Cardiac muscle cell (in vitro differentiated cells and primary cell): ENCODE measurements at places on chromosomes 2 and 18. TPM values are rescaled to one million over a fixed set of nuclear protein-coding genes. Genes with fewer than 3 reads are reported as not detected.

DNA sequence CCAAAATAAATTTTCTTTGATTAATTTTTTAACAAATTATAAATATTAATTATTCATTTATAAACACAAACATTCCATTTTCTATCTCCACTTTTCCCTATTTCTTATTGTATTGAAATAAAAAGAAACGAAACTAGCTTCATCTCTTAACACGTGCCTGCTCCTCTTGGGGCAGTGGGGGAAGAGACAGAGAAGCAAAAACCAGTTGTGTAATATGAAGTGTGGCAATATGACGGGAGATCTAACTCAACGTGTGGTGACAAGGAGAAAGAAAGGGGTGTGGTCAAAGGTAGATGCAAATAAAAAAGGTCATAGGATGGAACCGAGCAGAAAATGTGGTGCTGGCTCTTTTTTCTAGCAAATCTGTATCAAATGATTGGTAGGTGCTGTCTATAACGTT is 106.9 kb upstream of the SLC8A1 start:
- no peak overlapping the region for H3K4me3 ChIP-seq
- H3K27ac ChIP-seq = no peak overlapping the region
- no peaks in the 10 kb centered on the region for H3K27me3 ChIP-seq
- H3K4me1 ChIP-seq = peaks cover 8% of the 10 kb centered on the region
- no peak for DNase-seq
- H3K36me3 ChIP-seq = no peaks in the 10 kb centered on the region

DNA sequence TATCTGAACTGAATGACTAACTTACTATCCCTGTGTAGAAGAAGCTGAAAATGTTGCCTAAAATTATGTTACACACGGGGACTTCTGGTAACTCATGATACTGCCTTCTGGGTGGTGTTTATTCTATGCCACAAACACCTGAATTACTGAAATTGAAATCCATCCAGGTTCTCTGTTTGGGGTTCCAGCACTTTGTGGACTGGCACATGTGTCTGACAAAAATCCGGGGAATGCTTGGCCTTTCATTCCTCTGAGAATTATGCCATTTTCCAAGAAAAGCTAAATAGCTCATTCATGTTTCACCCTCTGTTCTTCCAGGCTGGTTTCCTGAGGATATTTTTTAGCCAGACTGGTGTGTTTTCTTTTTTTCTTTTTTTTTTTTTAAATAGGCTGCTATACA is 59.5 kb upstream of the POU3F3 start:
- no peak overlapping the region for H3K27ac ChIP-seq
- no peak for DNase-seq
- H3K4me1 ChIP-seq = no peaks in the 10 kb centered on the region
- H3K4me3 ChIP-seq = no peak overlapping the region
- no peaks in the 10 kb centered on the region for H3K27me3 ChIP-seq

- H3K4me3 ChIP-seq = no peak overlapping the region
- no peaks in the 10 kb centered on the region for H3K27me3 ChIP-seq
- peaks cover 12% of the 10 kb centered on the region for H3K4me1 ChIP-seq
- DNase-seq = no peak
- no peak overlapping the region for H3K27ac ChIP-seq
These were observed 122.5 kb downstream of the PRPF40A start for GRCh38 chr2:152594792-152595191.

- no peak for DNase-seq
- H3K4me1 ChIP-seq = no peaks in the 10 kb centered on the region
- no peak overlapping the region for H3K4me3 ChIP-seq
These were observed 90.3 kb upstream of the B3GNT7 start for GRCh38 chr2:231305221-231305620.

DNA sequence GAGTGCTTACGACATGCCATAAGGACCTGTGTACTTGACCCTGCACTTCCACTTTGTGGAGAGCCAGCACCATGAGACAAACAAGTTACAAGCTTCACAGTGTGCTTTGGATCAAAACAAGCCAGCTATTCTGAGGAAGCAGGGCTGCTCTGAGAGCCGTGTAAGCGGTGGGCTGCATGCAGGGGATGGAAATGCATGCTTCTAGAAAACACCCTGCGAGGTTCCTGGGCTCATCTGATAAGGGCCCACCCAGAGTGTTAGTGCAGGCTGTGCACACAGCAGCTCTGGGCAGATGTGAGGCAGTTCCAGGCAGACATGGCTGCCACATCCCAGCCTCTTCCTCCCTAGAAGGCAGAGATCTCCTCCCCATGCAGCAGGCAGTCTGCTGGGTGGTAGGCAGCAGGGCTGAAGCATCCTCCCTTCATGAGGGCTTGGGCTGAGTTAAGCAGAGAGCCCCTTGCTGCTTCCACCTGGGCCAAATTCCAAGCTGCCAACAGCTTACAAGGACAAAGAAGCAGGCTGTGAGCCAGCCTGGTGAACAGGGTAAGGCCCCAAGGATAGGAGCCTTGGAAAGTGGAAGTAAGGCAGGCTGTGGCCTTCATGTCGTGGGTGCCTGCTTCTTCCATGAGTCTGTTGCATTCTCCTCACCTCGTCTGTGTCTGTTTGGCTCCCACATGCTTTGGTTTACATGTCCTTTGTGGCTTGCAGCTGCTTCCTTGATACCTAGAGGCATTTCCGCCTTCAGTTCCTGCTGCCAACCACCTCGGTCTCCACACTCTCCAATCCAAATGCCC is 7.7 kb downstream of the PSD4 start:
- peak; percentile 56 for DNase-seq
- H3K27me3 ChIP-seq = no peaks in the 10 kb centered on the region
- H3K4me3 ChIP-seq = no peak overlapping the region
- peaks cover 7% of the 10 kb centered on the region for H3K4me1 ChIP-seq

DNA sequence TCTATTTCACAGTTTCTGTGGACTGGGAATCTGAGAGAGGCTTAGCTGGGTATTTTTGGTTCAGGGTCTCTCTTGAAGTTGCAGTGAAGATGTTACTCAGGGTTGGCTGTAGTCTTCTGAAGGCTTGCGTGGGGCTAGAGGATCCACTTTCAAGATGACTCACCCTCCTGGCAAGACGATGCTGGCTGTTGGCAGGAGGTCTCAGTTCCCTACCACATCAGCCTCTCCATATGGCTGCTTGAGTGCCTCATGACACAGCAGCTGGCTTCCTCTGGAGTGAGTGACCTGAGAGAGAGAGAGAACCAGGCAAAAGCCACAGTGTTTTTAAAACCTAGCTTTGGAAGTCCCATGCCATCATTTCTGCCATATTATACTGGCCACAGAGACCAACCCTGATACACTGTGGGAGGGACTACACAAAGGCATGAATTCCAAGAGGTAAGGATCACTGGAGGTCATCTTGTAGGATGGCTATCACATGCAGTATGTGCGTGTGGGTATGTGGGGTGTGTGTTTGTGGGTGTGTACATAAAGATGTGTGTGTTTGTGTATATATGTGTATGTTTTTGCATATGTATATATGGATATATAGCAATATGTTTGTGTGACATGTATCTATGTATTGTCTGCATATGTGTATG is 25.1 kb downstream of the DNPEP start:
- H3K27ac ChIP-seq = no peak overlapping the region
- peaks cover 11% of the 10 kb centered on the region for H3K4me1 ChIP-seq
- no peak overlapping the region for H3K4me3 ChIP-seq
- peak; percentile 96 for DNase-seq

GRCh38 chr2:3756306-3756705 is 52.9 kb downstream of the DCDC2C start:
- no peak for DNase-seq
- H3K27me3 ChIP-seq = no peaks in the 10 kb centered on the region
- peaks cover 4% of the 10 kb centered on the region for H3K4me1 ChIP-seq
- no peak overlapping the region for H3K27ac ChIP-seq
- no peak overlapping the region for H3K4me3 ChIP-seq

DNA sequence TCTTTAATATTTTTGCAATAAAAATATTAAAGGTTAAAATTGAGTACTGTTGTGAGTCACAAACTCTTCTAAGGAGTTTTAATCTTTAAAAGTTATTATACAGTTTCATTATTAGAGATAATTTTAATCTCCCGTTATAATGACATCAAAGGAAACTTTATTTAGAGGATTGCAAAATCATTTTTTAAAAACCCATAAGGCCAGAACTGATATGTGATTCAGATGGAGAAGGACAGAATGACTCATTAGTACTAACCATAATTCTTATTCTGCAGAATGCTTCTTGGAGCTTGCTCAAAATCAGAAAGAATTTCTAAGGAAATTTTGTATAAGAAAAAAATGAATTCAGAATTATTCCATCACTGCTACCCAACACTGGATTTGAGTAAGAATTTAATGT is 12.5 kb upstream of the HNRNPLL start:
- H3K4me3 ChIP-seq = no peak overlapping the region
- DNase-seq = peak; percentile 58
- no peak overlapping the region for H3K27ac ChIP-seq
- no peaks in the 10 kb centered on the region for H3K27me3 ChIP-seq

DNA sequence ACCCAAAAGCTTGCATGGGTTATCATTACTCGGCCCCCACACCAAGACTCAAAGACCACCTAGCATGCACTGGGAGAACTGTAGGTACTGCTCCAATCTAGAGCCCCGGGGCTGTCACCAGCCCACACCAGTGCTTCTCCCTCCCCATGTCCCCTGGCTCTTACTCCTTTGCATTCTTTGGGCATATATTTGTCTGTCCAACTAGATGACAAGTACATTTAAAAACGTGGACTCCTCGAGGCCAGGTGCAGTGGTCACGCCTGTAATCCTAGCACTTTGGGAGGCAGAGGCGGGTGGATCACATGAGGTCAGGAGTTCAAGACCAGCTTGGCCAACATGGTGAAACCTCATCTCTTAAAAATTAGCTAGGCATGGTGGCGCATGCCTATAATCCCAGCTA is 7.8 kb downstream of the AFG3L2 start:
- H3K36me3 ChIP-seq = peaks cover 27% of the 10 kb centered on the region
- H3K4me1 ChIP-seq = peaks cover 13% of the 10 kb centered on the region
- no peaks in the 10 kb centered on the region for H3K27me3 ChIP-seq
- H3K4me3 ChIP-seq = no peak overlapping the region

- no peak for DNase-seq
- no peaks in the 10 kb centered on the region for H3K36me3 ChIP-seq
- no peaks in the 10 kb centered on the region for H3K4me1 ChIP-seq
- H3K4me3 ChIP-seq = no peak overlapping the region
These were observed 19.3 kb downstream of the PTPRM start for GRCh38 chr18:7586379-7586778.

GRCh38 chr18:61350578-61350977 is 17.3 kb downstream of the CDH20 start:
- H3K36me3 ChIP-seq = no peaks in the 10 kb centered on the region
- no peaks in the 10 kb centered on the region for H3K4me1 ChIP-seq
- H3K27ac ChIP-seq = no peak overlapping the region
- no peak overlapping the region for H3K4me3 ChIP-seq
- no peaks in the 10 kb centered on the region for H3K27me3 ChIP-seq
- DNase-seq = no peak

DNA sequence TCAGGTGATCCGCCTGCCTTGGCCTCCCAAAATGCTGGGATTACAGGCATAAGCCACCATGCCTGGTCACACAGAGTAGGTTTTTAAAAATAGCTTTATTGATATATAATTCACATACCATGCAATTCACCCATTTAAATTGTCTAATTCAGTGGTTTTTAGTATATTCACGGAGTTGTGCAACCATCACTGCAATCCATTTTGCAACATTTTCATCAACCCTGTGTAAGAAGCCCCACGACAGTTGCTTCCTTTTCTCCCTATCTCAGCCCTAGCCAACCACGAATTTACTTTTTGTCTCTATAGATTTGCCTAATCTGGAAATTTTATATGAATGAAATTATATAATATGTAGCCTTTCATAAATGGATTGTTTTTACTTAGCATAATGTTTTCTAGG is 266.4 kb downstream of the NAPG start:
- no peaks in the 10 kb centered on the region for H3K36me3 ChIP-seq
- no peak overlapping the region for H3K27ac ChIP-seq
- no peak overlapping the region for H3K4me3 ChIP-seq
- no peaks in the 10 kb centered on the region for H3K27me3 ChIP-seq
- DNase-seq = peak; percentile 74
- no peaks in the 10 kb centered on the region for H3K4me1 ChIP-seq

GRCh38 chr18:60911504-60911903 is 421.7 kb upstream of the CDH20 start:
- H3K4me1 ChIP-seq = no peaks in the 10 kb centered on the region
- no peak for DNase-seq
- no peaks in the 10 kb centered on the region for H3K27me3 ChIP-seq
- H3K4me3 ChIP-seq = no peak overlapping the region
- H3K36me3 ChIP-seq = no peaks in the 10 kb centered on the region
- H3K27ac ChIP-seq = no peak overlapping the region

DNA sequence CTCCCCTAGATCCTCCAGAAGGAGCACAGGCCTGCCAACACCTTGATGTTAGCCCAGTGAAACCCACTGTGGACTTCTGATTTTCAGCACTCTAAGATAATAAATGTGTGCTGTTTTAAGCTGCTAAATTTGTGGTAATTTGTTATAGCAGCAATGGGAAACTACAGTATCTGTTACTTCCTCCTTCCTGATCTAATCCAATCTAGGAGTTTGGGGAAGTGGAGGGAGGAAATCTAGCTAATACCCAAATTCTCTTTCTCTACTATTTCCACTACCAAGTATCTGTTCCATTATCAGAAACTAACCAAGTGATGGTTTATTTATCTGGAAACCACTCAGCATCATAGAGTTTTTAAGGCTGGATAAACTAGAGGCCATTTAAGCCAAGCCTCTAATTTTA is 64.9 kb downstream of the AFF3 start:
- no peak overlapping the region for H3K27ac ChIP-seq
- H3K4me1 ChIP-seq = peaks cover 41% of the 10 kb centered on the region
- no peaks in the 10 kb centered on the region for H3K36me3 ChIP-seq

- H3K4me1 ChIP-seq = no peaks in the 10 kb centered on the region
- H3K27ac ChIP-seq = no peak overlapping the region
These were observed 39.2 kb upstream of the PNPT1 start for GRCh38 chr2:55732854-55733253.

- H3K27ac ChIP-seq = no peak overlapping the region
- no peaks in the 10 kb centered on the region for H3K36me3 ChIP-seq
- H3K4me3 ChIP-seq = no peak overlapping the region
- no peak for DNase-seq
- H3K27me3 ChIP-seq = no peaks in the 10 kb centered on the region
- no peaks in the 10 kb centered on the region for H3K4me1 ChIP-seq
These were observed 144.3 kb downstream of the KCNE4 start for GRCh38 chr2:223196331-223196730.

- no peaks in the 10 kb centered on the region for H3K36me3 ChIP-seq
- DNase-seq = no peak
- no peak overlapping the region for H3K27ac ChIP-seq
- no peaks in the 10 kb centered on the region for H3K27me3 ChIP-seq
- H3K4me1 ChIP-seq = no peaks in the 10 kb centered on the region
- H3K4me3 ChIP-seq = no peak overlapping the region
These were observed 77.2 kb downstream of the LIPG start for GRCh38 chr18:49638891-49639557.

The MYO5B gene
- 6.4 and 16.7 TPM in 2 replicates for total RNA-seq

The RBM44 gene
- total RNA-seq = 0.51 and 0.67 TPM in 2 replicates

The TXNDC2 gene
- total RNA-seq = not detected in 2 replicates
